NCI-H1105 (cell line): ENCODE measurements at places on chromosomes 12 and 14.
A peak's percentile ranks its signal among the peaks of the same experiment; 100 is the strongest.

DNA sequence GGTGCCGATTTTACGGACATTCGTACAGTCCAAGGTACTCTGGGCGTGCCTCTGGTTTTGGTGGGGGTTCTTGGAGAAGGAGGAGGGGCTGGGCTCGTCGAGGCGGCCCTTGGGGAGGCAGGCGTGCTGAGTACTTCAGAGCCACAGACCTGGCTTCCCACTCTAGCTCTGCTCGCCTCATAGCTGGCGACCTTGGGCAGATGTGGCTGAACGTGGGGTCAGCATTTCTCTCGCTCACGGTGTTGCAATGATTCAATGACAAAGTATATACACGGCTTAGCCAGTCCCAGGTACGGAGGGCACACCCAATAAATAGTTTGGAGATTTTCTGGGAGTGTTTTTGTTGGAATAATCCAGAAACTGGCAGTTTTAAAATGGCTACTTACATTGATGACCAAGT lies 75.1 kb downstream of the FOXN4 start:
- no peak for DNase-seq

GRCh38 chr12:48966177-48966895 lies 5.2 kb downstream of the WNT10B start:
- no peak for DNase-seq

DNA sequence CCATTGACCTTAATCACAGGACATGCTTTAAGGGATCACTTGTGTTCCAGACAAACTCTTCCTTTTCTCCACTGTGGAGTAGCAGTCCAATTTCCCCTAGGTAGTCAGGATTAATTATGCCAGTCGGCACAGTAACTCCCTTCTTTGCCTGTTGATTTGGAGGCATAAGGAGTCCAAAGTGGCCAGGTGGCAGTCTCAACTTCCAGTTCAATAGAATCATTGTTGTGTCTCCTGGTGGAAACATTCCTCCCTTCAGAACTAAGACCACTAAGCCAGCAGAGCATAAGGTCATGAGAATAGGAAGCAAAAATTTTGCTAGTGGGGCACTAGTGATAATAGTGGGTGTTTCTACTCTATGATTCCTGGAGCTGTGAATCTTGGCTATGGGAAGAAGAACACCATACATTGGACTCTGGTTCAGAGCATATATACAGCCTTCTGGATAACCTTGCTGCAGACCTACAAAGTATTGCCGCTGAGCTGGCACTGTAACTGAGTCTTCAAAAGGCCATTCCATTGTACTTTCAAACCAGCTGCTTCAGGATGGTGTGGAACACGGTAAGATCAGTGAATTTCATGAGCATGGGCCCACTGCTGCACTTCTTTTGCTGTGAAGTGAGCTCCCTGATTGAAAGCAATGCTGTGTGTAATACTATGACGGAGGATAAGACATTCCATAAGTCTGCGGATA lies 147.3 kb upstream of the MAX start:
- no peak for DNase-seq

GRCh38 chr12:55974308-55974730 lies 441 bp downstream of the RAB5B start:
- peak; percentile 8 for DNase-seq

DNA sequence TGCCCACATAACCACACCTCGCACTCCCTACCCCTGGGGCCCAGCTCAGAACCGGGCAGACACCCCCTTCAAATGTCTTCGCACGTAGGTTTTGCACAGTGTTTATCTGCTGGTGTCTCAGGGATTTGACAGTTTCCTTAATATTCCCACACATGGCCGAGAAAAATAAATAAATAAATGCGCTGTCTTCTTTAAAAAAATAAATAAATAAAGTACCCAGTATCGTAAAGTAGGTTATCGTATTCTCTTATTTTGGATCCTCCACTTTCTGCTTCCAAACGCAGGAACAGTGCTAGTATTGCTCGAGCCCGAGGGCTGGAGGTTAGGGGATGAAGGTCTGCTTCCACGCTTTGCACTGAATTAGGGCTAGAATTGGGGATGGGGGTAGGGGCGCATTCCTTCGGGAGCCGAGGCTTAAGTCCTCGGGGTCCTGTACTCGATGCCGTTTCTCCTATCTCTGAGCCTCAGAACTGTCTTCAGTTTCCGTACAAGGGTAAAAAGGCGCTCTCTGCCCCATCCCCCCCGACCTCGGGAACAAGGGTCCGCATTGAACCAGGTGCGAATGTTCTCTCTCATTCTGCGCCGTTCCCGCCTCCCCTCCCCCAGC lies 710 bp upstream of the FOS start:
- DNase-seq, result no peak

DNA sequence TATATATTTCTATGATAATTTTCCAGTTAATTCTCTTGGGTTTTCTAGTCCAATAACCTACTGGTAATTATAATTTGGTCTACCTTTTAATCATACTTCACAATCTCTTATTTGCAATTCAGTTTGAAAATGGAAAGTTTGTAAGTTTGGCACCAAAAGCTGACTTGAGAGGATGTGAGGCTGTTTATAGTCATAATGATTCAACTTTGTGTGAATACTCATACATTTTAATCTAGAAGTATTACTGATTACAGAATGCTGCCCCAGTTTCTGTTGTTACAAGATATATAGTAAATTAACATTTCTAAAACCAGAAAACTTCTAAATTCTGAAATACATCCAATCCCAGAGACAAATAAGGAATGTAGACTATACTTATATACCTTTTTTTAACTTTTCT lies 158.2 kb downstream of the SLC38A4 start:
- no peak for DNase-seq

- DNase-seq, result no peak
Measured at GRCh38 chr14:61994589-61994988, 232.4 kb downstream of the SNAPC1 start.

- DNase-seq, result no peak
Measured at GRCh38 chr12:110856542-110856941, 9.8 kb downstream of the CCDC63 start.
